ENCODE measurements at places on chromosomes 1 and 21.

DNA sequence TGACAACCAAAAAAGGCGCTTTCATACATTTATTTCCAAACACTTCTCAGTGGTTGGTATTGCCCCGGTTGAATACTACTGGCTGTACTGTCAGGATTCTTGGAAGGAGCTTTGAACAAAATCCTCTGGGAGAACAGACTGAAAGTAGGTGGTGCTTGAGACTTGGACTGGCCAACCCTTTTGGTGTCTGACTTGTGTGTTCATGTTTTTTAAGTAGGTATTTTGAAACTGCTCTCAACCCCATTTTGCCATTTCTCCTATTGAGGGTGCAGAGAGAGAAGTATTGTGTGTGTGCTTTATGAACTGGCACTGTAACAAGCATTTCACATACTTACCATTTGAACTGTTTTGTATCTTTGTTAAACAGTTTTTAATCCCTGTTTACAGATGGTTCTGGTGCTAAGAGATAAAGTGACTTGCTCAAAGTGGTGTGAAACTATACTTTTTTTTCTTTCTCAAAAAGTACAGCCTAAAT, 21.2 kb downstream of the ARID1A start:
- DNase-seq = no peak

DNA sequence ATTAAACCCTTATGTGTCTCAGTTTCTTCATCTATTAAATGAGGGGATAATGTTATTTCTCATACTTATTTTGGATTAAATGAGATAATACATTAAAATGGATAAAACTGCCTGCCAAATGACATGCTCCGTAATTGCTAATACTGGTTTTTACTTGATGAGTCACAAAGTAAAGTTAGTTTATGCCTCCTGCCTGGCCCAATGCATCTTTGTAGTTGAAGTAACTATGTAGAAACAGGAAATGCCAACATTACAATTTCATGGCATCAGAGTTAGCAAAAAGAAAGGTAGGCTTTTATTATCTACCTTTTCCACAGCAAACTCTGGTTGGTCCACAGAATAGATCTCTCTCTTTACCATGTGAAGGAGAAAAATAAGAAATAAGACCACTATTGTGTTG, 214.5 kb downstream of the TBX15 start:
- DNase-seq = no peak

DNA sequence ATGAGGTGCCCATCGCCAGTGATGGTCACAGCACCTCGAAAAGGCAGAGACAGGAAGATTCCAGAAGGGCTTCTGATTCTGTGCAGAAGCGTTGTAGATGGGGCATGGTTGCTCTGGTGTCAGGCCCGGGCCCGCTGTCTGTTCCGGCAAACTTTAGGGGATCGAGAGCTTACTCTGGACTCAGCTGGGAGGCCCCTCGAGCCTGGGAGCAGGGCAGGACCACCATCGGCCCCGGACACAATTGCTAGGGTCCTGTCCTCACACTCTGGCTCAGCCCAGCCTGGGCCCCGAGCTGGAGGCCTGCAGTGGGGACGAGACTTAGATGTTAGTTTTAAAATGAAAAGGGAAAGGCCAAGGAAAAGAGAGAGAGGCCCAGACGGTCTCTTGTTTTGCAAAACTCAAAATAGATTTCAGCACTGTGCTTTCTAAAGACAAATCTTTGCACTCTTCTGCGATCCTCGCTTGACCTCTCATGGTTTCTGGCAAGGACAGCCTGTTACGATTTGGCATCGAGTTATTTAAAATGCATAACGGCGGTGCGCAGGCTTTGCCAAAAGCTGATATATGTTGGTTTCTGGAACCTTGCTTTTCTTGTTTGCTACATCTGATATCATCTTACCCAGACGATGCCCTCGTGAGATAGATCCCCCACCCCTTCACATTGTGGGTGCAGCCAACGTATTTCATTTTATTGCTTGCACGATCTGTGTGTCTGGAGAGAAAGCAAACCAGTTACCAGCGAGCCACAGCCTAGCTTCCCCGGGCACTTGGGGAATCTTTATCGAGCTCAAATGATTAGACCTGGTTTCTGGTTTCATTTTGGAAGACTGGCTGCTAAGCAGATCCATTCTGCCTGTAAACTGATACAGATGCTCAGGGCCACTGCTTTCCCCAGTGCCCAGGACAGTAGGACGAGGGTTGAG, 58.0 kb downstream of the PRDM16 start:
- no peak for DNase-seq

GRCh38 chr21:33080776-33081175, 10.8 kb downstream of the OLIG1 start:
- DNase-seq = no peak
